ENCODE measurements at places on chromosomes 4 and X. TPM values are rescaled to one million over a fixed set of nuclear protein-coding genes. Genes with fewer than 3 reads are reported as not detected.

DNA sequence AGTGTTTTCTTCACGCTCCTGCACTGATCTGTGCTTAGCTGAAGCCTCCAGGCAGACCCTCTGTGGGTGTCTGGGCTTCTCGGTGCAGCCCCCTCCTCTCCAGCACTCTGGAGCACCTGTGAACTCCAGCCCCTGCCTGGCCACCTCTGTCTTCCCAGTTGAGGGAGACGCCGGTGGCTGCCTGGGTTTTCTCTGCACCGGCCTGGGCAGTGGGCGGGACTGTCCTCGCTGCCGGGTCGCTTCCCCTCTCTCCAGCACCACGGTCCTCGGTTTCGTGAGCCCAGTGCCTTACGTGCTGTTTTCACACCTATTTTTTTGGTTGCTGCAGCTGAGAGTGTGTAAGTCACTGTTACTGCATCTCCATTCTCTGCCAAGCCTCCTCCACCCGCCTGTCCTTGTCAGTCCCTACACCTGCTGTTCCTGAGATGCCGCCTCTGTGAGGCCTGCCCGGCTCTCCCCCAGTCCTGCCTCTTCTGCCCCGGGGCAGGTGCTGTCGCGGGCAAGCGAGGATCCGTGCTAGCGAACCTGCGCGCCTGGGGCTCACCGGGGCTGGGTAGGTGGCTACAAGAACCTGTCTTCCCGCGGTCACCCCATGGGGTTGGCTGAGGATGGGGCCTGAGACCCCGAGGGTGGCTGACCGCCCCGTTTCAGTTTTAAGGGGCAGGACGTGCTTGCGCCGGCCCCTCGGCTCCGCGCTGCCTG lies 2.4 kb upstream of the FGFRL1 start:
- H3K4me1 ChIP-seq: peaks cover 8% of the 10 kb centered on the region
- DNase-seq: no peak
- peaks cover 57% of the 10 kb centered on the region for H3K27me3 ChIP-seq
- H3K4me3 ChIP-seq: peak overlapping the region; percentile 57

GRCh38 chrX:138294951-138295350 lies 416.6 kb downstream of the FGF13 start:
- no peaks in the 10 kb centered on the region for H3K4me1 ChIP-seq
- no peak for DNase-seq
- H3K4me3 ChIP-seq: no peak overlapping the region
- no peaks in the 10 kb centered on the region for H3K36me3 ChIP-seq

RHOH gene
- total RNA-seq: 0.29 TPM

BBS12 gene
- 3.2 TPM for total RNA-seq

CD38 gene
- total RNA-seq: not detected

TSPAN5 gene
- 14.7 TPM for total RNA-seq

DNA sequence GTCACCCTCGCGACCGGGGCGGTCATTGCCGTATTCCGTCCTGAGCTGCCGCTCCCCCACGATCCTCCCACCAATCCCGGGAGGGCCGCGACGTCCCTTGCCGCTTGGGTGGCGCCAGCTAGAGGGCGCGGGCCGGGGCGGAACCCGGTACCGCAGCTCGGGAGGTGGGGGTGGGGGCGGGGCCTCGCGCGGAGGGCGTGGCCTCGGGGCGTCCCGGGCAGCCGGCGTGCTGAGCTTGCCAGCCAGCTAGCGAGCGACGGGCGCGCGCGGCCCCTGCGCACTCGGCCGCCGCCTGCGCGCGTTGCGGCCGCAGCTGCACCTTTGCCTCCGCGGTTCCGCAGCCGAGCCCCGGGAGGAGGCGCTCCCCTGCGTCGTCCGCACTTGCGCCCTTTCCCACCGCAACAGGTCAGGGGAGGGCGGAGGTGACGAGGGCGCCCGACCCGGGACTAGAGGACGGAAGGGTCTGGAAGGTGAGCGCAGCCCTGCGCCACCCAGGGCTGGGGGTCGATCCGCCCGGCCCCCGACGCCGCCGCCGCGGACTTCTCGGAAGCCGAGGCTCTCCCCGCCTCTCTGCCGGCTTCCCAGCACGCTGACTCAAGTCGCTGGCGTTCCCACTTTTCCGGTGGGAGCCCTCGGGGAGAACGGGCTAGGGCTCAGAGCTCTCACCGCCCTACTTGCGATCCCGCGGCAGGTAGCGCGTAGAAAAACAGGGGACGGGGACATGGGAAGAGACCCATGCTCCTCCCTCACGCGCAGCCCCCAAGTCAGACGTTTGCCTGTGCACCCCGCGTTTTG lies at the start of gene AFF1:
AFF1 (plus strand) TSS at position 241 of the 795 bp plus-strand sequence. CDS start 13,523 bp downstream, outside the sequence.
- H3K36me3 ChIP-seq: no peaks in the 10 kb centered on the region
- DNase-seq: peak; percentile 68
- peak within 1 kb of the TSS; percentile 79 for H3K4me3 ChIP-seq
- peaks cover 11% of the 10 kb centered on the region for H3K27me3 ChIP-seq

DNA sequence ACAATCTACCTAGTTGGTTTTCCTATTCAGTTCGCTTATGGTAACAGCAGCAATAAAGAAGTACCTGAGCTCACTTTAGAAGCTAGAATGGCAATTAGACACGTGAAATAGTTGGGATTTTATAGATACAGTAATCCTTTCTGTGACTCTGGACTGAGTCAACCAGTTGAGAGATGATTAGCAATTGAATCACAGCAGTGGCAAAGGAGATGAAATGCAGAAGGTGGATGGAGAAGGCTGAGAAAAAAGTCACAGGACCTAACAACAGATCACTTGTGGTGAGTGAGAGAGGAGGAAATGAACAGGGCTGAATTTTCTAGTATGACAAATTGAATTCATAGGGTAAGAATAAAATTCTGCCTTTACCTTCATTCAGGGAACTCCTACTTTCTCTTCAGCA lies 197.1 kb upstream of the MAGEB18 start:
- no peaks in the 10 kb centered on the region for H3K36me3 ChIP-seq
- H3K27ac ChIP-seq: no peak overlapping the region
- no peak overlapping the region for H3K4me3 ChIP-seq
- H3K4me1 ChIP-seq: no peaks in the 10 kb centered on the region
- DNase-seq: no peak
- H3K27me3 ChIP-seq: no peaks in the 10 kb centered on the region

KIF4A gene
- total RNA-seq: 12.2 TPM

ARHGEF6 gene
- 0.98 TPM for total RNA-seq

DNA sequence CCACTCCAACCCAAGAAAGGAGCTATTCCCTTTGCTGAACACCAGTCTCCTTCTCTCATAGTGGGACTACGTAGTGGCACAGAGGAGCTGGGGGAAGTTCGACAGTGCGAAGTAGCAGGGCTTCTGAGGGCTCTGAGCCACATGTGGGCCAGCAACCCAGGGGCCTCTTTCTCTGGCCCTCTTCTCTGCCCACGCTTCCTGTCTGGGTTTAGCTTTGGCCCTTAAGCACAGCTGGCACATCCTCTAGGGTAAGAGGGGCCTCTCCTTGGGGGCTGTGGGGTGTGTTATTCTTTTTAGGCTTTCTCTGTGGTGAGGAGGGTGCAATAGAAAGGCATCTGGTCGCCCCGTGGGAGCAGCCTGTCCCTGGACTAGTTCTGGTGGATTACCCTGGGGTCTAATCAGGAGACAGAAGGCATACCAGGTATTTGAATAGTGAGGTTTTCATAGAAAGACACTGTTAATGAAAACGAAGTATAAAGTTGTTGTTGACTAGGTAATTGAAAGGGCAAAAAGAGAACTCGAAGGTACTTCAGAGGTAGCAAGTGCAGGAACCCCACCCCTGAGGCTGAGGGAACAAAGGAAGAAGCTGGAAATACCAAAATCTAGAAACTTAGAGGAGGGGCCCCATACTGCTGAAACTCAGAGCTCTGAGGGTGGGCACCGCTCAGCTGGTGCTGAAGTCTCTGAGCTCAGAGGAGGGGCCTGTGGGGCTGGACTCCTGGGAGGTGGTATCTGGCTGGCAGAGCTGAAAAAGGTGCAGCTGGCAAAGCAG lies 151.9 kb upstream of the RPS6KA3 start:
- H3K36me3 ChIP-seq: no peaks in the 10 kb centered on the region
- H3K27me3 ChIP-seq: no peaks in the 10 kb centered on the region
- peaks cover 13% of the 10 kb centered on the region for H3K4me1 ChIP-seq

GRCh38 chr4:48831532-48832030 lies 693 bp downstream of the OCIAD1 start:
- H3K4me1 ChIP-seq: peaks cover 21% of the 10 kb centered on the region
- DNase-seq: no peak
- peaks cover 18% of the 10 kb centered on the region for H3K36me3 ChIP-seq

GRCh38 chrX:153739754-153740486 lies 15.3 kb downstream of the ABCD1 start:
- no peak overlapping the region for H3K4me3 ChIP-seq
- peaks cover 11% of the 10 kb centered on the region for H3K4me1 ChIP-seq

DNA sequence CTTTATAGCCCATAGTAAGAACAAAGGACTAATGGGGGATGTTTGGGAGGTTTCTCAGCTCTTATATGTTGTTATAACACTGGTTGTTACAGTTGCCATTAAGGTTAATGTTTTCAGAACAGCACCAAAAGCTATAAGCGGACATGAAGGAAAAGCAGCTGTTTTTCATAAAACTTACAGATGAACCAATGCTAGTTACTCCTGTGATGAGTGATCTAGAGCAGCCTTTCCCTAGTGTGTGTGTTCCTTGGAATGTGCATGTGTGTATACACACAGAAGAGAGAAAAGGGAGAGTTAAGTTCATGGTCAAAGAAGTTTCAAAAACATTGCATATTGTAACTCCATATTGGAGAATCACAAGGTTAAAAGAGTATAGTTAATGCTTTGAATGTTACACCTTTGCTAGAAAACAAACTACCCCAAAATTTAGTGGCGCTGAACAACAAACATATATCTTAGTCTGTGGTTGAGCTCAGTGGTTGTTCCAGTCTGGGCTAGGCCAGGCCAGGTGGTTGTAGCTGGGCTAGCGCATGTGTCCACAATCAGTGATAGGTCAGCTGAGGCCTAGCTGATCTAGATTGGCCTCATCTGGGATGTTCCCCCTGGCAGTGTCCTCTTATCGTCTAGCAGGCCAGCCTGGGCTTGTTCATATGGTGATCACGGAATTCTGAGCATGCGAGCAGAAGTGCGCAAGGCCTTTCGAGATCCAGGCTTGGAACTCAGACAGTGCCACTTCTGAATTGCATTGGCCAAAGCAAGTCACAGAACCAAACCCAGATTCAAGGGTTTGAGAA lies 151.0 kb downstream of the NHS start:
- H3K36me3 ChIP-seq: no peaks in the 10 kb centered on the region
- H3K27me3 ChIP-seq: peaks cover 12% of the 10 kb centered on the region
- no peak for DNase-seq

- H3K36me3 ChIP-seq: no peaks in the 10 kb centered on the region
- H3K4me1 ChIP-seq: peaks cover 17% of the 10 kb centered on the region
- no peak overlapping the region for H3K4me3 ChIP-seq
These were observed 28.9 kb upstream of the RPS6KA6 start for GRCh38 chrX:84216881-84217280.

DNA sequence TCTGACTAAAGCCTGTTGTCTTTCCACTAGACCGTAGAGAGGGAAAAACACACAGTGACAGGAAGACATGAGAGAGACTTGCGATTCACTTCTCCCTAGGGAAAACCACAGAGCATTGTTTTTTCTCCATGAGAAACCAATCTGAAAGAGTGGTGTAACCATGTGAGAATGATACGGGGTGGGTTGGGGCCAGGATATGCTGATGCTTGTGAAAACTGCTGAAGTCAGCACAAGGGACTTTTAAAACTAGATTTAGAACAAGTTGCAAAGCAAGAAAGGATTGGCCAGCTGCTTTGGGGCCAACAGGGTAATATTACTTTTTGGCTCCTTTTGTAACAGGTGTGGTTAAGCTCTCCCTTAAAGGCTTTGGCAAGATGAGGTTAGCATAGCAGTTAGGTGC lies 66.1 kb downstream of the NHSL2 start:
- H3K4me1 ChIP-seq: no peaks in the 10 kb centered on the region
- no peaks in the 10 kb centered on the region for H3K27me3 ChIP-seq
- peaks cover 2% of the 10 kb centered on the region for H3K36me3 ChIP-seq

PNCK gene
- total RNA-seq: 35.1 TPM

ANK2 gene
- 9.2 TPM for total RNA-seq

DNA sequence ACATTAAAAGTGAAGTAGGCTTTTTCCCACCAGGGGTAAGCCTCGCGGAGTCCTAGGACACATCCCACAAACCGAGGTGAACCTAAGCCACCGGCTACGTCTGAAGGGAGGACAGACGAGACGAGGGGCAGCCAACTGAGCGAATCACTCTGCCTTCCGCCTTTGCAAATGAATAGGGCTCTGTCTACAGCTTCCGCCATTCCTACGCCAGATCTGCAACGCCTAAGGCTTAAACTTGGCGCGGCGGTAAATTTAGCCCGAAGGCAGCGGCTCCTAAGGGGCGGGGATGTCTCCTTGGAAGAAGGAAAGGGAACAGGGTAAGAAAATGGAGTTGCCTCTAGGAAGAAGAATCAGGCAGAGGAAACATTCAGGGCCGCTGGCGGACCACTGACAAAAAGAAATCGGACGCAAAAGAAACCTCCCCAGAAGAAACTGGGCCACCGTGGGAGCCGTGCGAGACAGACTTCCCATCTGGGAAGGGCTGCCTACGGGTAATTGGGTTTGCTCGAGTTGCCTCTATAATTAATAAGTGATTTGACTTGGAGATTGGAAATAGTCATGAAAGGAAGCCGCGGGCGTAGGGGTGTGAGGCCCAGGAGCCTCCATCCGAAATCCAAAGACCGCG lies 90.5 kb downstream of the BCOR start:
- DNase-seq: no peak
- H3K27me3 ChIP-seq: peaks cover 29% of the 10 kb centered on the region
- peak overlapping the region; percentile 28 for H3K4me3 ChIP-seq

GRCh38 chrX:72102126-72102525 lies 29.6 kb downstream of the RTL5 start:
- no peaks in the 10 kb centered on the region for H3K27me3 ChIP-seq
- H3K4me1 ChIP-seq: peaks cover 17% of the 10 kb centered on the region
- H3K27ac ChIP-seq: peak overlapping the region; percentile 85
- peaks cover 2% of the 10 kb centered on the region for H3K36me3 ChIP-seq
- no peak for DNase-seq

- H3K27me3 ChIP-seq: peaks cover 53% of the 10 kb centered on the region
- H3K36me3 ChIP-seq: no peaks in the 10 kb centered on the region
- H3K4me1 ChIP-seq: peaks cover 16% of the 10 kb centered on the region
- no peak overlapping the region for H3K27ac ChIP-seq
- peak overlapping the region; percentile 83 for H3K4me3 ChIP-seq
- no peak for DNase-seq
These were observed 1.4 kb downstream of the UGT8 start for GRCh38 chr4:114599903-114600552.

MAGEB17 gene
- total RNA-seq: not detected

PCYT1B gene
- total RNA-seq: 17.1 TPM

- H3K4me3 ChIP-seq: no peak overlapping the region
- H3K27ac ChIP-seq: no peak overlapping the region
- no peaks in the 10 kb centered on the region for H3K27me3 ChIP-seq
- no peak for DNase-seq
These were observed 262.3 kb downstream of the ARHGAP24 start for GRCh38 chr4:85737254-85737653.

DNA sequence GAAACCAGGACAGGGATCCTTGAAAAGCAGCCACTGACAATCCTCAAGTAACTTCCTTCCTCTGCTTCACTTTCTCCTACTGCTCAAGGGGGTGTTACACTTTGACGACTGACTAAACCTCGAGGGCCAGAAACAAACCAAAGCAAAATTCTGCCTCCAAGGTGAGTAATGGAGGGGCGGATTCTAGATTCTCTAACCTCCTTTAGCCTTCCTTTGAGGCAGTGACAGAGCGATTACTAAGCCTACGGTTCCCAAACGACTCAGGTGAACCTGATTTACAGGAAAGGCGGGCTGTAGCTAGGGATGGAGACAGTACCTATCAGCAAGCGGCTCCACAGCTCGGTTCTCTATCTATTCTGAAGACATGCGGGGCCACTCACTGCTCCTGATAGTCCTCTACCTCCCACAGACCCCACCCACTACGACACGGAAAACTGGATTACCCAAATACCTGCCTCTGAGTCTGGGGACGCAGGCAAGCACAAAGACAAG lies 487 bp downstream of the TBCK start:
- H3K27me3 ChIP-seq: no peaks in the 10 kb centered on the region
- no peak for DNase-seq
- H3K36me3 ChIP-seq: peaks cover 7% of the 10 kb centered on the region
- no peak overlapping the region for H3K4me3 ChIP-seq
- H3K4me1 ChIP-seq: peaks cover 20% of the 10 kb centered on the region

FAM47E gene
- 1.2 TPM for total RNA-seq

SNX25 gene
- total RNA-seq: 12.8 TPM

Data from mesothelial cell of epicardium (in vitro differentiated cells).